Activated CD4-positive, alpha-beta T cell treated with anti-CD3 and anti-CD28 coated beads, Interleukin-2, amount 50 U/mL, for 16 hours (primary cell): ENCODE measurements at places on chromosomes 6 and 20.

DNA sequence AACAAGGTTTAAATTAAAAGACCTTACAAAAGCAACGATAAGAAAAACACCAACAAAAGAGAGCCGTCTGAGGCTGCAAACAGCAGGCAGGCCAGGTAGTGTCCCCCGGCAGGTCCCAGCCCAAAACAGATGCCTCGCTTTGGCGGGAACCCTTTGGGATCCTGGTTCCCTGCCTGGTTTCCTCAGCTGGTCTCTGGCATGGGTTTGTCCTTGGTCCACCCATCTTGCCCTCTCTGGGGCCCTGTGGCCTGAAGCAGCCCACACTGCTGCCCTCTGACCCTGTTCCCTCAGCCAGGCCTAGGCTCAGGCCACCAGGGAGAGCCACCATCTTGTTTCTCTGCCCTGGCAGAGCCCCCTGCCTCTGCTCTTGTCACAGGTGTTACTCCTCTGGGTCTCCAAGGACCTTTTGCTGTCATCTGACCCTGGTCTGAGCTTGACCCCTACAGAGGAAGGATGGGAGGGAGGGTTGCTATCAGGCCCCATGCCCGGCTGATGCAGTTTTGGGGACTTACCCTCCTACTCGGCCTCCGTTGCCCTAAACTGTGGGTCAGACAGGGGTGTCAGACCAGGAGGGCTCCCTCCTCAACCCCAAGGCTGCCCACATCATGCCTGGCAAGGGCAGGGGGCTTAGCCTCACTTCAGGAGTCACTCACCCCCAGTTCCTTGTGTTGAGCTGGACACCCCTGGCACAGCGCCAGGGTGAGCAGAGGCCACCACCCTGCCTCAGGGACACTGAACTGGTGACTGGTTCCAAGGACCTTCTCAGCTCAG is 30.6 kb upstream of the GRM4 start:
- DNase-seq: no peak

- DNase-seq: no peak
Measured at GRCh38 chr20:63224412-63225081, 8.6 kb upstream of the YTHDF1 start.

GRCh38 chr6:114342826-114343781 is at the start of gene HS3ST5:
TSS of gene HS3ST5 (minus strand) at chr6:114343023. CDS start at chr6:114062845, 280,178 bp downstream.
- peak; percentile 3 for DNase-seq

GRCh38 chr6:57021086-57021720 is 25.3 kb upstream of the KIAA1586 start:
- DNase-seq: peak; percentile 57

- no peak for DNase-seq
Measured at GRCh38 chr6:20722455-20722854, 188.2 kb downstream of the CDKAL1 start.
